Activated T-helper 2 cell treated with anti-CD3 and anti-CD28 coated beads, Interferon-gamma antibody, Interleukin-2, Interleukin-4, amounts not matched to agents 10 μg/mL and 5 μg/mL and 100 μg/mL, durations not matched to agents 14 hours and 24 hours and 36 hours (primary cell): ENCODE measurements at places on chromosomes 5 and 9.

GRCh38 chr5:76714751-76715485 lies 1.0 kb upstream of the F2R start:
- DNase-seq: no peak

DNA sequence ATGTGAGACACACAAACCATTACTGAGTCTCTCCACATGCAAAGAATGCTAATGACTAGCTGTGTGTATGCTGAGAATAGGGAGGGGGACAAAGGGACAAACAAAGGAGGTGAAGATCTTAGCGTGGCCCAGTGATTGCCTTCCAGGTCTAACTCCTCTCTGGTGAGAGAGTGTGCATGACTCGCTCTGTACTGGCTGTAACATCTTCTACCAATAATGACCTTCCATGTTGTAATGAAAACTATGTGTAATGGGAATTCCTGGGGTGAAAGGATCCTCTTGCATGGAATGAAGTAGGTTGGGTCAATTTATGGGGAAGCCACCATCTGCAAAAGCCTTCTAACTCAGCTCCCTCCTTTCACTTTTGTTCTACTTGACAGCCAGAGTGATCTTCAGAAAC lies 24.4 kb upstream of the GPR151 start:
- no peak for DNase-seq

DNA sequence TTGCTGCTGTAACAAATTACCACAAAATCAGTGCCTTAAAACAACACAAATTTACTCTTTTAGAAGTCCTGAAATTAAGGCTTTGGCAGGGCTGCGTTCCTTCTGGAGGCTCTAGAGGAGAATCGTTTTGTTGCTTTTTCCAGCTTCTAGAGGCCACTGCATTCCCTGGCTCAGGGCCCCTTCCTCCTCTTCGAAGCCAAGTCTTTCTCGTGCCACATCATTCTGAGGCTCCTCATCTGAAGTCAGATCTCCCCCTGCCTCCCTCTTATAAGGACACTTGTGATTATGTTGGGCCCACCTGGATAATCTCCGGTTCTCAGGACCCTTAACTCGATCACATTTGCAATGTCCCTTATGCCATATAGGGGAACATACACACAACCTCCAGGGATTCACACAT lies 48.0 kb downstream of the SLC22A5 start:
- DNase-seq: no peak

- DNase-seq: no peak
Observed at GRCh38 chr5:15544039-15544438, 44.1 kb downstream of the FBXL7 start.

GRCh38 chr5:78598973-78599372 lies 49.6 kb downstream of the LHFPL2 start:
- no peak for DNase-seq

GRCh38 chr9:124676159-124676551 lies 95.0 kb downstream of the NR6A1 start:
- DNase-seq: no peak

DNA sequence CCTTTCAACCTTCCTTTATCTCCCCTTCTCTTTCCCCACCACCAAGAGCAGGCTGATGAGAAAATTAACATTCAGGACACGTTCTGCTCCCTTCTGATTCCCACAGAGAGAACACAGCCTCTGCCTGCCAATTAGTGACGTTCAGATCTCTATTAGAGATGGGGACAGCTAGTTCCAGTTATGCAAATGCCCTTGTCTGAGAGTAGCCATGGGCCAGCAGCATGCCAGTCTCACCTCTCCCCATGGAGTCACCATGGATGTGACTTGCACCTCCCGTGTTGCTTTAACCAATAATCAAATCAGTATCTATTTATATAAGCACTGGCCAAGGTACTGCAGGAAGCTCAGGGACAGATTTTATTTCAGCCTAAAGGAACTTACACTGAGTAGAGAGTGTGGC lies 61.3 kb downstream of the KCNIP1 start:
- DNase-seq: no peak

DNA sequence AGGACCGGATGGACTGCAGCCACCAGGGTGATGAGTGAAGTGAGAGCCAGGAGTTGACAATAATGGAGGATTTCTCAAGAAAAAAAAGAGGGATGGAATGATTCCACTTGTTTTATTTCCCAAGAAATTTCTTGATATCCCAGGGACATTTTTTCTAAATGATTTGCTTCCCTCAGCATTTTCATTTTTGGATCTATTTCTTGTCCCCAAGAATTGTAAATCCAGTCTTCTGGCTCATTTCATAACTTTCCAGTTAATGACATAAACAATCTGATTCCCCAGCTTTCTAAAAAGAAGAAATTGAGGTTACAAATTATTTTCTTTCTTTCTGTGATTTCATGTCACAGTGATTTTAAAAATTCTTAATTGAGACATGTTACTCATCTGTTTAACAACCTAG lies 446.5 kb downstream of the PRR16 start:
- no peak for DNase-seq

DNA sequence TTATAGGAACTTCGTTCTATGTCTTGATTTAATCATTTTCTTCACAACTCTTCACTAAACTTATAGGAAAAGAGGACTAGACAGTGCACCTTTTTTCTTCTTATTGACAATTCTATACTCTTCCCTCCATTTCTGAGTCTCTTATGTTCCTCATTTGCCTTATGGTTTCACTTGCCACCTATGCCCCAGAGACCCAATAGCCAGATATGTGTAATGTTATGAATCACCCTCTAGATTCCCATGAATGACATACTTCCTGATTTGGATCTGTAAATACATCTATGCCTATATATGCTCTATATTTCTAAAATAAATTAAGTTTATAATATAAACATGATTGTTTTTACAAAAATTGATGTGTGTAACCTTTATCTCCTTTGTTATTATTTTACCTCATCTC lies 514.1 kb upstream of the MEF2C start:
- DNase-seq: no peak

GRCh38 chr5:178399701-178400095 lies 167.1 kb upstream of the PHYKPL start:
- DNase-seq: no peak

- DNase-seq: no peak
Observed at GRCh38 chr5:87361031-87361445, 51.7 kb downstream of the CCNH start.

DNA sequence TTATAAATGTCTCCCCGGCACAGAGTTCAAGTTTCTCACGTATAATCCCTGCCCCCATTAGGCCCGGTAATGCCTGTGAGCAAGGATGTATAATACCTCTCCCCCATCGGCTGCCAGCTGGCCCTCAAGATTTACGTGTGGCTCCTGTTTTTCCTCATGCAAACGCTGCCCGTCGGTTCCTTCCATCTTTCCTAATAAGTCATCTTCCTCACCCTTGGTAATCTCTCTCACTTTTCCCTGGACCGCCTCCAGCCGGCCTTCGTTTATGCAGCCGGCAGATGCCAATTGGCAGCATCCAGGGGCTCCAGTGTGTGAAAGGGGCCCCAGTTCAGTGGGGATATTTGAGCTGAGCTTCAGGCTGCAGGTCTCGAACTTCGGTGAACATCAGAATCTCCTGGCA lies 86.5 kb upstream of the NEURL1B start:
- DNase-seq: no peak
